ENCODE measurements at places on chromosomes 11 and 22.
A peak's percentile ranks its signal among the peaks of the same experiment; 100 is the strongest.

- DNase-seq = no peak
Measured at GRCh38 chr22:19799322-19800190, 39.0 kb downstream of the TBX1 start.

- DNase-seq = no peak
Measured at GRCh38 chr11:119791701-119792151, 62.7 kb upstream of the NECTIN1 start.

DNA sequence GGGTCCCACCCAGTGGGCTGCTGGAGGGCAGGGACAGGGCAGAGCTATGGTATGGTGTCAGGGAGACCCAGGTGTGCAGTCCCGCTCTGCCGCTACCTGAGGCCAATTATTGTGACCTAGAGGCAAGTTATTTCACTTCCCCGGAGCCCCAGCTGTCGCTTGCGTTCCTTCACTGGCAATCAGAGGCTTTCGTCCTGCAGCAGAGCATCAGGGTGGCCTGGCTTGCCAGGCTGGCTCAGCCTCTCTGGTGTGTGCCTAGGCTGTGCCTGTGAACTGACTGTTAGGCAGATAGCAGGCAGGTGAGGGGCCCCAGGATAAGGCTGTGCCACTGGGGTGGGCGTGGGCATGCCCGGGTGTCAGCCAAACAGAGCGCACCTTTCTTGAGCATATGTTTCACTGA, 31.4 kb downstream of the GLB1L2 start:
- no peak for DNase-seq

- no peak for DNase-seq
Measured at GRCh38 chr11:108624196-108624925, 30.8 kb upstream of the EXPH5 start.

DNA sequence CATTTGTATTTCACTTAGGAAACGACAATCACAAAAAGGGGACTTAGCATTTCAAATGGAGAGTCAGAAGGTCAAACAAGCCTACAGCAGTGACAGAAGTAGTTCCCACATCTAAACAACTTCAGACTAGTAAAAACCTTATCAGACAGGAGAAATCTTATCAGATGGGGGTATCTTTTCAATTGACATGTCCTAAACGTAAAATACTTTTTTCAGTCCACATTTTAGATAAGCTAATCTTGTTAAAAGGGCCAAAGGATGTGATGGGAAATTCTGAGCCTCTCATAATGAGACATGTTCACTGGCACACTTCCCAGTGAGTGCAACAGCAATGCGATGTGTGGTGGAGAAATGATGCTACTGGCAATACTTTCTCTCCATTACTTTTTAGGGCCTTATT, 2.4 kb downstream of the MAPK1 start:
- DNase-seq = peak; percentile 60

- DNase-seq = no peak
Measured at GRCh38 chr11:118060081-118060661, 16.7 kb upstream of the TMPRSS4 start.

- DNase-seq = no peak
Measured at GRCh38 chr11:113504071-113504470, 28.9 kb upstream of the DRD2 start.
